ENCODE measurements at places on chromosomes 4 and X.

GRCh38 chr4:39484582-39485272, 25.9 kb downstream of the LIAS start:
- no peak for DNase-seq

DNA sequence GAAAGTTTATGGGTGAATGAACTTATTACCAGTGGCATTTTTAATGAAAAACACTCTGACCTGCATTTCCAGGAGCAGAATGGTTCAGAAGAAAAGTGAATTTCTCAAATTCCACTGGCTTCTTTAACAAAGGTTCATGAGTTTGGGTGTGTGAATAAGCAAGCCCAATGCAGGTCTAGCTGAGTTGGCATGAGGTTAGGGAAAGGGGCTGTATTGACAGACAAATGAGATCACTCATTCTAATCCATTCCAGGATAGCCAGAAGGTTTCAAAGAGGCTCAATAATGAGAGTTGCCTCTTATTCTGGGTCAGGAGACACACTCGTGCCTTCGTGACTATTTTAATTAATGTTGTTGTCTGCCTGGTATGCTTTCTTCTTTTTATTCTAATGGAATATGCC, 43.7 kb upstream of the NPY2R start:
- DNase-seq, result no peak

DNA sequence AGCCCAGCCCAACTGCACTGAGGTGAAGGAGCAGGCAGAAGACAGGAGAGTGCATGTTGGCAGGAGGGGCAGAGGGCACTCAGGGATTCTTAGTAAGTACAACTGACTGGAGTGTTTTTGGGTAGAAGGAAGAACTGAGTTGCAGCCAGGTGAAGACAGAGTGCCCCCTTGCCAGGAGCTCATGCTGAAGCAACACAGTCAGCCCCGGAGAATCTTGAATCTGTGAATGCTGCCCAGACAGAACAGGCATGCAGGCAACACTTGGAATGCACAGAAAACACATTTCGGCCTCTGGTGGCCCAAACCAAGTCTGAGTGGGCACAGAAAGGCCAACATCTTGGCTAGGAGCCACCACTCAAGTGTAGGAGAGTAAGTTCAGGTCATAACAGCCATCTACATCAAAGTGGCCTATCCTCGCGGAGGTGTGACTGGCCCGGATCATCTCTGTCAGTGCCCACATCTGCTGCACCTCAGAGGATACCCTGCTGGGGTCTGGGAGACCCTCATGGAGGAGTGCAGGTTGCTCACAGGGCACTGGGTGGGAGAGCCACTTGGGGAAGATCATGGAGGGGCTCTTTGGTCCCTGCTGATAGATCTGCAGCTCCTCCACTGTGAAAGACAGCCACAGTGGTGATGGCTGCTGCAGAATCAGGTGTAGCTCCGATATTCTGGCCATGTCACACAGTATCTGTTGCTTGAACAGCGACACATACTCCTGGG, 40.4 kb downstream of the USP11 start:
- no peak for DNase-seq

DNA sequence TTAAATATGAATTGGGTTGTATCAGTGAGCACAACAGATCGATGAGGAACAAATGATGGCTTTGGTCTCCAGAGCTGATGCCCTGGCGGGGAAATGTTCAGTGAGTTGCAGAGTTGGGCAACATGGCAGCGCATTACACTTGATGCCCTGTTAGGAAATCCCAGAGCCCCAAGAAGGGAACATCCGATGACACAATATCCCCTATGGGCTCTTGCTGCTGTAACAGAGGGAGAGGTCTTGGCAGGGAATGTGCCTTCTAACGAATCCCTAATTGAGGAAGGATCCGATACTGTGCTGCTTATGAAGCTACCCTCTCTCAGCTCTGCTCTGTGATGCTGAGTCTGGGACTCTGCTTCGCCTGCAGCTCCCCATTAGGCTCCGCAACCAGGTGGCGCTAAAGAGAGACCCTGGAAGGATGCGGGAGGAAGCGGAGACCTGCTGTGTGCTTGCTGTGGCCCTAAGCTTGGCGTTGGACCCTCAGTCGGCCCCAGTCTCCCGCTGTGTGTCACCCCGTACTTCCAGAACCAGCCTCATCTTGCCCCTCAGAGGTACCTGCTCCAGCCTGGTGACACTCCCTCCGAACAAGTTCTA, 38.9 kb downstream of the PDHA1 start:
- DNase-seq, result peak; percentile 28

- no peak for DNase-seq
Observed at GRCh38 chr4:175351473-175351872, 433.3 kb downstream of the ADAM29 start.

DNA sequence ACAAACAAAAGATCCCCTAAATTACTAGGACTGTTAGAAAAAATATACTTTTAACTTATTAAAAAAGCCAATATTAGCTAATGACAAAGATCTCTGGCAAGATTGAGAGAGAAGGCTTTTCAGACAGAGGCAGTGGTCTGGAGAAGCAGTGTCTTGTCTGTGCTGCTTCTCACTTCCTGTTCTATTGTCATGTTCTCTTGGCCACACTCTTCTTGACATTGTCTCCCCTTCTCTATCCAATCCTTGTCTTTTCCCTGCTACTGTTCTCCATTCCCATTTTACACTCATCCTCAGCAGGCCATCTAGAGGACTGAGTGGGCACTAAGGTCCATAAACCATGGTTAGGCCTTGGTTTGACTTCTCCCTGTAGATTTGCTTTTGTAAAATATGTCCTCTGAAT, 14.0 kb upstream of the TAPT1 start:
- DNase-seq, result no peak

GRCh38 chrX:142186103-142186502, 19.0 kb downstream of the MAGEC2 start:
- DNase-seq, result no peak

GRCh38 chr4:90122355-90122748, 4.8 kb upstream of the CCSER1 start:
- DNase-seq, result no peak

DNA sequence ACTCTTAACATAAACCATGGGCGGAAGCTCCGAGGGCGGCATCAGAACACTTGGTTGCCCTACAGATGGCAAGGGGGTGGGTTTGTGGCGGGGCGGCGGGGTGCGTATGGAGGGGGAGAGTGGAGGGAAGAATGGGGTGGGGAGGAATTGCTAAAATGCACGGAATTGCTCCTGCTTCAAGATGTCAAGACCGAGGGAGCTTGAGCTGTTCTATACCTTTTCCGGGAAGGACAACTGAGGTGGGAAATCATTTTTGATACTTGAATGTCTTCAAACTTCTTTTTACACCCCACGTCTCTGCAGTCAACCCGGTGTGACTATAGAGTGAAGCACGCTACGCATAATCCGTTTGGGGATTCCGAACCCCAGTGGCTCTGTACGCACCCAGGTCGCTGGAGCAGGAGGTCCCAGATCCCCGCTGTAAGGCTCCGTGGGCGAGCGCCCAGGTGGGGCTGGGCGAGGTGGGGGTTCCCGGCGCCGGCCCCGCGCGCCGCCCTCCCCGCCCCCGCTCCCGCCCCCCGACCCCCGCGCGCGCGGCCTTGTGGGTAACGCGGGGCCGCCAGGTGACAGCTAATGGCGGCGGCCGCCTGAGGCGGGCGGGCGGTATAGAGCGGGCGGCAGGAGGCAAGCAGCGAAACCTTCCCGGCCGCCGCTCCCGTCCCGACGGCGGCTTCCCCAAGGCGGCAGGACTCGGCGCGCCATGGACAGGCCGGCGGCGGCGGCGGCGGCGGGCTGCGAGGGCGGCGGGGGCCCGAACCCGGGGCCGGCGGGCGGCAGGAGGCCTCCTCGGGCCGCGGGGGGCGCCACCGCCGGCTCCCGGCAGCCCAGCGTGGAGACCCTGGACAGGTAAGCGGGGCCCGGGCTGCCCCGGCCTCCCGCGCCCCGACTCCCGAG, at the start of gene MTMR1:
TSS of gene MTMR1 (plus strand) at position 566 of the 894 bp plus-strand sequence. CDS start at position 701, 135 bp downstream.
- DNase-seq, result peak; percentile 25

DNA sequence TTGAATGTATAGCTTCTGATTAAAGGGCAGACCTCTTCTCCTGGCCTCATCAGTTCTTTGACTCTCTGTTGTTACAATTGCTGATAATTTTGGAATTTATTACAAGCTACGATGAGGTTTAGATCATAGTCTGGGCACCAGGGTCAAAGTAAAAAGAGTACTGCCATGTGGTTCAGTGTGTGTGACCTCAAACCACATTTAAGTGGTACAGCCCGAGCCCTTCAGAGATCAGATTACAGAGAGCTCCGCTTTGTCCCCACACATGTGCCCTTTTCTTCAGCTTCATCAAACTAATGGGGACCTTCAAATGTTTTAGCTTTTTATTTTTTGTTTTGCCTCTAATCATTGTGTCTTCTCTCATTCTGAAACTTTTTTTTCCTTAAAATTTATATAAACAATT, 37.1 kb downstream of the SPANXN2 start:
- no peak for DNase-seq

DNA sequence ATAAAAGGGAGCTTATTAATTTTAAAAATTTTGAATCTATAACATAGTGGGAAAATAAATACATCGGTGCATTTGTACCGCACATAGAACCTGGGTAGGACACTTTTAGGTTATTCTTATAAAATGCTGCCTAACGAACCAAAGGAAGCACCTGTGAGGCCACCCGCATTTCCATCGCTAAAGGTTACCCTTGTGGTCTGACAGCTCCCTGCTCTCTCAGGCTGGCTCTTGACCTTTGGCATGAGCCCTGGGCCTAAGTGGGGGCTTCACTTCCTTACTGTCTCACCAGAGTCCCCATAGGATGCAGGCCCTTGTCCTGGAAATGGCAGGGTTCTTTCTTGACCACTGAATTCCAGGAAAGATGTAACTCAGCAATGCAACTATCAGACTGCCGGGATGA, 46.0 kb downstream of the HADH start:
- no peak for DNase-seq

DNA sequence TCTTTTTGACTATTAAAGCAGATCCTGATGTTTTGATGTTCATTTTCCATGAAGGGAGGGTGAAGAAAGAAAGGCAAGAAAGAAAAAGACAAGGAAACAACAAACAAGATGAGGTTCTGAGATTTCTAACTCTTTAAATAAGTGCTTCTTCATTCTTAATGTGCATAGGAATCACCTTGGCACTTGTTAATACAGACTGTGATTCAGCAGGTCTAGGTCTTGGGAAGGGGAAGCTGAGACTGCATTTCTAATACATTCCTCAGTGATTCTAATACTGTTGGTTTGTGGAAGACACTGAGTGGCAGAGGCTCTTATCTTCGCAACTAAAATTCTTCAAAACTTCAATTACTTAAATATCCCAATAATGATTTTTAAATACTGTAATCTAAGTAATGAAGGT, 95.2 kb upstream of the NAP1L5 start:
- no peak for DNase-seq

DNA sequence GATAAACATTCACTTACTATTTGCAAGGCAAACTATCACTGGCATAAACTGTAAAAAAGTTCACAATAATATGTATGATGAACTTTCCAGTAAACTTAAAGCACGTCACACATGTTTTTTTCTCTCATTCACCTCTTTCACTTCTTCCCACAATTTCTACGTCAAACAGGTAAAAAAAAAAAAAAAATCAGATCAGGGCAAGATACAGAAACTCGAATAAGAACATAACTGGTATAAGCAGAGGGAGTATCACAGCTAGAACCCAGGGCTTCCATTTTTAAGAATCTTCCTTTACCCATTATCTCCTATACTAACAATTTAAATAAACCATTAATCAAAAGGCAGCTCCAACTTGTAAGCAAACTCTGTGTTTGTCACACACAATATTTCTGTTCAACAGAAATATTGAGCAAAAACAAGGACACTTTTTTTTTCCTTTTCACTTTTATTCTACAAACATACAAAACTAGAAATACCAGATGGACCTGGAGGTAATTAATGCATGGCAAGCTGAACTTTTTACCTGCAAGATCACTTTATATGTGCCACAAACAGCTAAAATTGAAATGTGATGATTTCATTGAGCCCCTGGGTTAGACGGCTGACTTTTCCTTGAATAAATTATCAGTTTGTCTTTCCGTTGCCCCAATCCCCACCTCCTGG, 47.5 kb upstream of the NSUN7 start:
- DNase-seq, result no peak

DNA sequence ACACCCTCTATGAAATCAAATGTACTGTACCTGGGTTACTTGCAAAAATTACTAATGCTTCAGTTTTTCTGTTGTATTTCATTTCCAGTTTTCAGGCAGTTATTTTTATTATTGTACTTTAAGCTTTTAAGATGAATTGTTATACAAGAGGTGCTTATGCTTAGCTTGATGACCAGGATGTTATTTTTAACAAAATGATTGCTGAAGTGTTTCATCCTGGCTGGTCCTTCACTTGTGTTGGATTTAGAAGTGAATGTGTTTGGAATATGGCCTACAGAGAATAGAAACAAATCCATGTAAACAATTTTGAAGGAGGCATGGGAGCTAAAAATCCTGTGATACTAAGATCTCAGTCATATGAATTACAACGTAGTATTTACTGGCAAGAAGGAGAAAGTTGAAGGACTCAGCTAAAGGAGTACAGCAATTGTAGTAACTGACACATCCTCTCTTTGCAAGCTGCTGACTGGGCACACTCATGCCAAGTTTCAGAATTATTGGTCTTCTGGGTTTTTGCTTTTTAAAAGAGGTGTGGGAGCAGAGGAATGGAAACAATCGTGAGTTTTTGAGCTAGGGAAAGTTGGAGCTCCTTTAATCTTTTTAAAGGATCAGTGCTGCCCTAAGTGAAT, 9.2 kb downstream of the UBE2A start:
- DNase-seq, result no peak

- DNase-seq, result no peak
Observed at GRCh38 chr4:183637461-183637860, 21.5 kb downstream of the RWDD4 start.

GRCh38 chr4:134278675-134279074, 77.1 kb upstream of the PABPC4L start:
- no peak for DNase-seq

GRCh38 chr4:168743601-168744000, 246.7 kb downstream of the PALLD start:
- DNase-seq, result no peak

- no peak for DNase-seq
Observed at GRCh38 chr4:182593864-182594263, 323.3 kb downstream of the DCTD start.

GRCh38 chr4:42600578-42600977, 56.3 kb downstream of the ATP8A1 start:
- no peak for DNase-seq

- no peak for DNase-seq
Observed at GRCh38 chr4:76090241-76090691, 15.8 kb downstream of the ART3 start.

- DNase-seq, result no peak
Observed at GRCh38 chrX:12360986-12361598, 222.8 kb downstream of the FRMPD4 start.

GRCh38 chr4:335515-335914, 2.1 kb upstream of the ZNF141 start:
- DNase-seq, result peak; percentile 61

GRCh38 chr4:88077911-88078524, 70.6 kb downstream of the PKD2 start:
- no peak for DNase-seq

- DNase-seq, result no peak
Observed at GRCh38 chr4:123706973-123707372, 310.4 kb downstream of the SPRY1 start.

DNA sequence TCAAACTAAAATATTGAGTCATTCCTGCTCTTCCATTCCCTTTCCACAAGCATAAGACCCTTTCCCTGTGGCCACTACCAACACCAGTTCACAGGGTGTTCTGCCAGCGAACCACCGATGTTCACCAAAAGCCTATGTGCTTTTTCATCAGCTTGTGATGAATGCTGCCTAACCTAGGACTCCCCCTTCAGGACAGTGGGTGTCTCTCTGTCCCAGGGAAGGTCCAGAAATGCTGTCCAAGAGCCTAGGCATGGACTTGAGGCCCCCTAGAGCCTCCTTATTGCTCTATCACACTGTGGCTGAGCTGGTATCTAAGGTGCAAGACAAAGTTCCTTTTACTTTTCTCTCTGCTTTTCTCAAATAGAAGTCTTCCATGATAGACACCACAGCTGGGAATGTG, 1015.6 kb downstream of the PCDH19 start:
- no peak for DNase-seq

Data from G401 (cell line).